ENCODE measurements at places on chromosomes 13 and 19.
A peak's percentile ranks its signal among the peaks of the same experiment; 100 is the strongest.

DNA sequence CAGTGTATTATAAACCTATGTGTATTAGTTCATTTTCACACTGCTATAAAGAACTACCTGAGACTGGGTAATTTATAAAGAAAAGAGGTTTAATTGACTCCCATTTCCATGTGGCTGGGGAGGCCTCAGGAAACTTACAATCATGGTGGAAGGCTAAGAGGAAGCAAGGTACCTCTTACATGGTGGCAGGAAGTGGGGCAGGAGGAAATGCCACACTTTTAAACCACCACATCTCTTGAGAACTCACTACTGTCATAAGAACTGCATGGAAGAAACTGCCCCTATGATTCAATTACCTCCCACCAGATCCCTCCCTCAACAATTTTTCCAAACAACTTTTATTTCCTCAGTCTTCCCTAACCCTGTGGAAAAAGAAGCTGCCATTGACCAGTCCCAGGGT, 14.5 kb upstream of the TPP2 start:
- no peak for DNase-seq

DNA sequence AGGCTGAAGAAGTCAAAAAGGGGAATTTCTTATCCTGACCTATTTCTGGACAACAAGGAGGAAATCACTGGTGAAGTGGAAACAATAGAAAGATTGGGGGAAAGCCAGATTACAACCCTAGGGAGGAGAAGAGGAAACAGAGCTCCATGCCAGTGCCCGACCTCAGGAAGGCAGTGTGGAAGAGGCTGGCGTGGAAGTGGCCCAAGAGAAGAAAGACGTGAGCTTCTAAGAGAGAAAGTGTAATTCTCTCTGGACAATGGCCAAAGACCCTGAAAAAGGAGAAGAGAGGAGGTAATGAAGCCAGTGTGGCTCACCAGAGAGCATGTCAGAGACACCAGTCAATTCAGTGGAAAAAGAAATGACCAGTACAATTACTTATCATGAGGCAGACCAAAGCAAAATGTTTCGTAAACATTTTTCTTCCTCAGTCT, 52.6 kb upstream of the URAD start:
- DNase-seq = no peak

GRCh38 chr19:19131989-19132388, 6.3 kb downstream of the TMEM161A start:
- no peak for DNase-seq

DNA sequence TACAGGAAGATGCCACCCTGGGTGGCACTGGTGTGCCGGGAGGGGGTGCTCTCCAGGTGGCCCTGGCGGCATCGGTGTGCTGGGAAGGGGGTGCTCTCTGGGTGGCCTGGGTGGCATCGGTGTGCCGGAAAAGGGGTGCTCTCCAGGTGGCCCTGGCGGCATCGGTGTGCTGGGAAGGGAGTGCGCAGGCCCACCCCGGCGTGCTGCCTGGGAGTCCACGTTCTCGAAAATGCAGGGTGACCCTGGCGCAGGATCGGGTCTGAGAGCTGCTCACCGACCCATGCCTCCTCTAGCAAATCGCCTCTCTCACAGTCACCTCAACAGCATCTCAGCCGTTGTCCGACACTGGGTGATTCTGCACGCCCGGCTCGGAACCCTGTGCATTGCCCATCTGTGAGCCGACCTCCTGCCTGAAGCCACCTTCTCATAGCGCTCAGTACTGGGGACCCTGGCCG, 36.4 kb downstream of the RASA3 start:
- DNase-seq = no peak

DNA sequence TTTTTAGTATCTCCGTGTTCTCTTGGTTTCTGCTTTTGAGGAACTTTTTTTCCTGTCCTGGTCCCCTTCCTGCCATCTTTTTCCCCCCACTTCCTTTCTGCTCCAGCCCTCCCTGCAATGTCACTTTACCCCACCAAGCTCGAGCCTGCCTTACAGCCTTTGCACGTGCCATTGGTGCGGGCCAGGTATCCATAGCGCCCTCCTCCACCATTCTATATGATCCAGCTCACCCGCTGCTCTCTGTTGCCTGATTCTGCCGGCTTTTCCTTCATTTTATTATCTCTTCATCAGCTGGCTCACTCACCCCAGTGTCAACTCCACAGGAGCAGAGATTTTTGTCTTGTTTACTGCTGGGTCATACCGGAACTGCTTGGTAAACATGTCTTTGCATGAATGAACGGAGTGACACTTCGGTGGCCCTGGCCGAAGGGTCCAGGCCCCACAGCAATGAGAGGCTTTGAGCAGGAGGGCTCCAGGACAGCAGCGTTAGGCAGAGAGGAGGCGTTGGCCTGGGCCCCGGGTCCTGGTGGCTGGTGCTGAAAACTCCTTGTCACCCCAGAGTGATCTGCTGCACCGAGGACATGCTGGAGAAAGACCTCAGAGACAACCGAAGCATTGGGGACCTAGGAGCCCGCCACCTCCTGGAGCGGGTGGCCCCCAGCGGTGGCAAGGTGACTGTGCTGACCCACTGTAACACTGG, 1.2 kb downstream of the MRI1 start:
- DNase-seq = peak; percentile 35

DNA sequence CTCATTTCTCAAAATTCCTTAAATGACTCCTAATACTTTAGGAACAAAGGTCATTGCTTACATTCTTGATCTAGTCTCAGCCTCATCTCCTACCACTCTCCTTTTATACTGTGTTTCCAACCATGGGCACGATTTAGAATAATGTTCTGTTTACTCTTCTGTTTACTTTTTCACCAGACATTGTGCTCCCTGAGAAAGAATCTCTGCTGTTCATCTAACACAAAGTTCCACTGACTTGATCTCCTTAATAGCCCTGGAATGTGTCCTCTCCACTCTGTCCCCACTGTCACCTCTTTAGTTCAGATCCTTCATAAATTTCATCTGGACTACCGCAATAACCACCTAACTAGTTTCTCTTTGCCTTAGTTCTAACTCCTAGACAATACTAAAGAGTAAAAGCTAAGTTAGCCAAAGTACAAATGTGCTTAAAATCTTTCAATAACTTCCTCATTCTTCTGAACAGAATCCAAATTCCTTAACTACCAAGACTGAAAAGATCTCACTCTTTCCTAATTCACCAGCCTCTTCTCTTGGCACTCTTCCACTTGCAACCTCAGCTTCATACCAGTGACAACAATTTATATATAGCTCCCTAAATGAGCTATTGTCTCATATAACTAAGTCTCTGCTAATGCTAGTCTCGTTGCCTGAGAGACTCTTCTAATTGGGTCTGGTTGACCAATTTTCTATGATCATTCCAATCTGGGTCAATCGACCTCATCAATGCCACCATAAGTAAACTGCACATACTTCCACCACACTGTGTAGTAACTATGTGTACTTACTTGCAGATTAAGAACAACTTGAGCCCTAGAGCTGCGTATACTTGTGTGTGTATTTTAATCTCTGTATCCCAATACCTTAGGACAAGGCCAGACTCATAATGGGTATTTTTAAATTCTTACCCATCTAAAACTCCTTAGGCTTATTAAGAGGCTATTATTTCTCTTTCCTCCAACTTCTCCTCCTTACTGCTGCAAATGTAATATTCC, 179.9 kb downstream of the VWA8 start:
- DNase-seq = no peak

- DNase-seq = no peak
Measured at GRCh38 chr13:111225810-111226546, 94.5 kb upstream of the TEX29 start.

DNA sequence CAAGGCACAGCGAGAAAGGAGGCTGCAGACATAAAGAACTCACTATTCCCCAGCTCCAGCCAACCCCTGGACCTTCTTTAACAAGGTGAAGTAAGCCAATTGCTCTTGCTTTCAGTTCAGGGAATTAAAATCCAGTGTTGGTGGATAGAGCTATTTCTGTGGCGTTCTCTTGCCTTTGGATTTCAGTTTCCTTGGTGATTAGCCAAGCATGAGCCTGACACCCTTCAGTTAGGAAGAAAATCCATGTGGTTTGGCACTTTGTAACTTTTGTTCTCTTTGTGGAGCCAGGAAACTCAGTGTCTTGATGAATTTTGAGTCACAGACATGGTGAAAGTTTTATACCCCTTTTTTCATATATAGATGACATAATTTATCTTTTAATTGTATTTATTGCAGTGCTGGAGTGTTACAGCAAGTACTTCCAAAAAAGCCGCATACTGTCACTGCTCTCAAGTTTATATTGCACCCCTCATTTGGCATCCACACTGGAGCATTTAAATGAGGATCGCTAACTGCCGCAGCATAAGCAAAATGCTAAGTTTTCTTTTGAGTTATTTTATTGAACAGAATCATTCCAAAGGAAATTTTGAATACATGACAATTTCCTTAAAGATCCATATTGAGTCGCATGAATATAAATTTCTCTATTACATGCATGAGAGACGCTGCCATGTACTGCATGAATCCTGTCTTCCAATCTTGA, 406.8 kb downstream of the MYO16 start:
- no peak for DNase-seq

- DNase-seq = no peak
Measured at GRCh38 chr13:48370815-48371214, 42.1 kb downstream of the LPAR6 start.

- peak; percentile 36 for DNase-seq
Measured at GRCh38 chr19:14840206-14840605, 5.2 kb upstream of the OR7A5 start.

GRCh38 chr19:33520844-33521479, 629 bp downstream of the PEPD start:
- no peak for DNase-seq

- DNase-seq = no peak
Measured at GRCh38 chr19:45468159-45468651, 409 bp downstream of the FOSB start.

DNA sequence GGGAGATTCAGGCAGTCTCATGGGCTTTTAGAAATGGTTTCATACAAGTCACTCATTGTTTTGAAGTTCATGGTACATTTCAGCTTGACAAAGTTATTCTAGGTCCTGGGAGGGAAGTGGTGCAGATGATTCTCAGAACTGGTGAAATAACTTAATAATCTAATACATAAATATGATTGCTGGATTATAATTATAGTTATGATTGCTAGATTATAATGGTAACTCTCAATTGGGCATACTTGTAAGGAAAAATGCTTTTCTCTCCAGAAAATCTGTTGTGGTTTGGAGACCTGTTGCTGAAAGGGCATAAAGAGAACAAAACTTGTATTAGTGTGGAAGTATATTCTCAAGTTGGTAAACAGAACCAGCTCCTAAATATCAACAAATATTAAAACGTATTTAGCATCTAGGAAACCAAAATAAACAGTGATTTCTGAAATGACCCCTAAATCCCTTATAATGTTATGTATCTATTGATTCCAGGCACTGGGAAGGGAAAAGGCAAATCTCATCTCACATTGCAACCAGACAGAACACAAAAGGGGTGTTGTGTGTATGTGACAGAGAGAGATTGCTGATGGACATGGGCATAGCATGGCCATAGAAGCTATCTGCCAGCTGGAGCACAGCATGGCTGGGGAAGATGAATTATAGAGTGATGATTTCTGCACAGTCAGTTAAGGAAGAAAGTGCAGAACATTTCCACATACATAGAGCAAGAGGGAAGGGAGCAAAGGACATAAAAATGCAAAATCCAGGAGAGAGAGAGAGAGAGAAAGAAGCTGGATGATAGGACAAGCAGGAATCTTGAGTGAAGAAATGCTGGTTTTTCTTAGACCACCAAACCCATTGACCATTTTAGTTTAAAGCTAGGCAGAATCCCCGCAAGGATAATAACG, 87.1 kb upstream of the FRY start:
- DNase-seq = no peak

DNA sequence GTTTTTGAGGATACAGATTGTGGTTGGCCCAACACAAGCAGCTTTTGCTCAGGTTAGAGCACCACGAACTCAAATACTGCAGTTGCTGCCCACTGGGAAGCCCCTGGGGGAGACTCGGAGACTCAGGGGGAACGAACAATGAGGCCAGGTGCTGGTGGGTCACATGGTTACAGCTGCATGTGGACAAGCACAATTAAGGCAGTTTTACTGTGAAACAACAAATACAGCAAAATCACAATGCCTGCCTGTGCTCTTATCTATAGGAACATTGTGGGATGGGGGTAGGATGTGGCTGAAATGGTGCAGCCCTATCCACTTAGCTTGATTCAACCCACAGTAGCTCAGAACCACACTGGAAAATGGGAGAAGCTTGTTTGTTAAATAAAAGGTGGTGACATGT, 119.7 kb upstream of the SPATA13 start:
- DNase-seq = no peak

GRCh38 chr13:26682606-26683005, 78.0 kb downstream of the GPR12 start:
- DNase-seq = no peak

GRCh38 chr13:33746867-33747266, 71.1 kb upstream of the RFC3 start:
- no peak for DNase-seq

Data from PC-3 (cell line).